NCI-H2081 treated with DMSO at 0.1 percent for 48 hours (cell line): ENCODE measurements at places on chromosomes 4 and X.

- no peak for DNase-seq
These were observed 18.3 kb downstream of the GTPBP6 start for GRCh38 chrX:300334-300733.

GRCh38 chr4:140806163-140806562, 50.0 kb upstream of the TBC1D9 start:
- DNase-seq = no peak

- peak; percentile 78 for DNase-seq
These were observed 47.8 kb upstream of the CRMP1 start for GRCh38 chr4:5940470-5941203.

GRCh38 chrX:67555578-67556203, 11.9 kb downstream of the AR start:
- no peak for DNase-seq

GRCh38 chrX:30906726-30907125, 17.7 kb upstream of the TAB3 start:
- no peak for DNase-seq
